ENCODE measurements at places on chromosomes 7 and 10. TPM values are rescaled to one million over a fixed set of nuclear protein-coding genes. Genes with fewer than 3 reads are reported as not detected.

GNGT1 gene
- not detected for total RNA-seq

EPHB6 gene
- total RNA-seq = 48.7 TPM

SLC29A3 gene
- total RNA-seq = 1.2 TPM

KEL gene
- 0.49 TPM for total RNA-seq

SFTPA1 gene
- not detected for total RNA-seq

CLCN1 gene
- not detected for total RNA-seq

CPXM2 gene
- total RNA-seq = 0.49 TPM

FAM241B gene
- 12.8 TPM for total RNA-seq

UPF2 gene
- 22.4 TPM for total RNA-seq

PPP1R3C gene
- total RNA-seq = 22.9 TPM

SYT15B gene
- under 0.01 TPM for total RNA-seq

BMI1 gene
- 90.7 TPM for total RNA-seq

PSTK gene
- total RNA-seq = 7.6 TPM

CCDC7 gene
- total RNA-seq = 64.4 TPM

SPDYE1 gene
- total RNA-seq = not detected

XPNPEP1 gene
- 55.3 TPM for total RNA-seq

UNC5B gene
- total RNA-seq = 4.2 TPM

NUB1 gene
- total RNA-seq = 37.4 TPM

COL26A1 gene
- 12.0 TPM for total RNA-seq

WNT8B gene
- total RNA-seq = not detected

PKD2L1 gene
- 0.25 TPM for total RNA-seq

GPRIN2 gene
- 18.2 TPM for total RNA-seq

GFRA1 gene
- 8.6 TPM for total RNA-seq

LAMB1 gene
- 29.5 TPM for total RNA-seq

CNOT4 gene
- 21.9 TPM for total RNA-seq

CSGALNACT2 gene
- 53.8 TPM for total RNA-seq

Measured in temporal lobe (tissue), 4 donors.